NCI-H1930 (cell line): ENCODE measurements at places on chromosomes 6 and 20.

GRCh38 chr6:4885341-4885933, 109.2 kb downstream of the CDYL start:
- DNase-seq, result no peak

DNA sequence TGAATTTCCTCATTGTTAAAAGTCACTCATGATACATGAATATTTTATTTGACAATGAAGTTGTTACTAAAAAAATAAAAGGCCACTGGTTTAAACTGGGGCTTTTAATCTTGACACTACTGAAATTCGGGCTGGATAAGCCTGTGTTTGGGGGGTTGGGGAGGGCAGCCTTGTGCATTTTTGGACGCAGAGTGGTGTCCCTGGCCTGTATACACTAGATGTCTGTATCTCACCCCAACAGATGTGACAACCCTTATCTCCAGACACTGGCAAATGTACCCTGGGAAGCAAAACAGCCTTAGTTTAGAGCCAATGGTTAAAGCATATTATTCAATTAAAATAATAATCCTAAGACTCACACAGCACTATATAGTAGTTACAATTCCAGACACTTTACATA, 24.8 kb downstream of the MAN1A1 start:
- no peak for DNase-seq

GRCh38 chr6:684831-685636, 7.9 kb downstream of the EXOC2 start:
- no peak for DNase-seq

- no peak for DNase-seq
Observed at GRCh38 chr20:41956338-41957074, 338.3 kb upstream of the CHD6 start.

- no peak for DNase-seq
Observed at GRCh38 chr6:43665376-43665775, 20.5 kb downstream of the RSPH9 start.

DNA sequence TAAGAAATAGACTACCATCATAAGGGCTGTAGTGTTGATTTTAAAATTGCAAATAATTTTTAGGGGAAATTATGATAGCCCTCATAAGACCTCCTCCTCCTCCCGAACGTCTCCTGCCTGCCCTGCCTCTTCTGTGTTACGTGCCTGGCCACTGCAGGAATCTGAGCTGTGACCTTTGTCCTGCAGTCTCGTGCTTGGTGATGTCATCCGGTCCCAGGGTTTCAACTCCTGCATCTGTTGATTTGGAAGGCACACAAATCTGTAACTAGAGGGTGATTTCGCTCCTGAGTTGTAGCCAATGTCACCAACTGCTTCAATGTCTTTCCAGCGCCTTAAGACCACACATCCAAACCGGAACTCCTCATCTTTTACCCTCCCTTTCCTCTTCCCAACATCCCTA, 163.2 kb downstream of the AIG1 start:
- DNase-seq, result no peak

GRCh38 chr6:56400273-56400672, 152.9 kb upstream of the COL21A1 start:
- no peak for DNase-seq

GRCh38 chr6:73671911-73672685, 18.3 kb upstream of the SLC17A5 start:
- DNase-seq, result no peak

DNA sequence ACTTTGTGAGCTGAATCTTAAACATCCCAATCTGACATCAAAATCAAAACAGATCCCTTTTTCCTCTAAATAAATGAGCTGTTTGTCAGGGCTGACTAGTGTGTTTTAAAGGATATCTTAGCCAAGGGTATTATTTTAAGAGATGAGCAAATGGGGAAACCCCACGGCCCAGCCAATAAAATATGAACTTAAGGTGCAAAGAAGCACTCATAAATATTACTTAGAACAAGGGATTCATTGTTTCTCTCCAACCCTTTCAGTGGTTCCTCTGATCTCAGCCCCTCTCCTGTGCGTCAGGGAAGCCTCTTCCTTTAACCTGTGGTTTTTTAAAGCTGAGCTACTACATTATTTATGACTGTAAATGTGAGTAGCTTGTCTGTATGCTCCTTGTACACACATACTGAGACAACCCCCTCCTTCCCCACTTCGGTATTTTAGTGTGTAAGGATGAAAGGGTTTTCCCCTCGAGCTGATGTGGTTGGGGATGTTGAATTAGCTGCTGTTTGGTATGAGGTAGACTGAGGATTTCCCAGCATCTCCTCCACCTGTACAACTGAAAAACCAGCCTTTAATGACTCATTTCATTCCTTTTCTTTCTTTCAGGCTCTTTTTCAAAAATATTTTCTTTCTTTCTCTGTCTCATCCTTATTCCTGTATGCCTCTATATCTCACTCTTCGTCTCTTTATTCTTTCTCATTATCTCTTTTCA, 6.5 kb downstream of the BMP5 start:
- no peak for DNase-seq

DNA sequence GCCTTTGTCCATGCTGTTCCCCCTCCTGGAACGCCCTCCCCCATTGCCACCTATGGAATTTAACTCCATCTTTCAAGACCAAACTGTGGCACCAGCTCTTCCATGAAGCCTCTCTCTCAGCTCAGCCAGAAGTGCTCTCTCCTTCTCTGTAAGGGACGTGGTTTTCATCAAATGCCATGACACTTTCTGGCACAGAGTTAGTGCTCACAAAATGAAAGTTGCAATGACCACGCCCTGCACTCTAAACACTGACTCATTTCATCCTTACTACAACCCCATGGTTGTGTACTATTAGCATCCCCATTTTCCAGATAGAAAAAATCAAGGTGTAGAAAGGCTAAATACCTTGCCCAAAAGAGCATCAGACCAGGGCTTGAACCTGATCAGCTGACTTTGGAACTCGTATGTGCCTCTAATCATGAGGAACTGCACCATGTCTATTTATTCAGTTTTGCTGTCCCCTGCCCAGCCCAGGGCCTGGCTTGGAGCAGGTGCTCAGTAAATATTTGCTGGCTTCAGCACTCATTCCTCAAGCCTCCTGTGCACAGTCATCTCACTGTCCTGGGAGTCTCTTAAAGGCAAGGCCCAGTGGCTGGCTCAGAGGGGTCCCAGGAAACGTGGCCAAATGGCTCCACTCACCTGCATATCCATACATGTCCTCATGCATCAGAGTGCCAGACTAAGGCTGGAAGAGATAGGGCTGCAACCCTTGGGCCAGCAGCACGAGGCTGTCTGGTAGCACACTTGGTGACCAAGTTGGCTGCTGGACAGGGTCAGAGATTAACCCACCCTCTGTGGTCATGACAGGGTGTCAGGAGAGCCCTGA, 77.9 kb downstream of the MRPL14 start:
- no peak for DNase-seq

GRCh38 chr6:3769610-3770009, 18.1 kb upstream of the PXDC1 start:
- no peak for DNase-seq

DNA sequence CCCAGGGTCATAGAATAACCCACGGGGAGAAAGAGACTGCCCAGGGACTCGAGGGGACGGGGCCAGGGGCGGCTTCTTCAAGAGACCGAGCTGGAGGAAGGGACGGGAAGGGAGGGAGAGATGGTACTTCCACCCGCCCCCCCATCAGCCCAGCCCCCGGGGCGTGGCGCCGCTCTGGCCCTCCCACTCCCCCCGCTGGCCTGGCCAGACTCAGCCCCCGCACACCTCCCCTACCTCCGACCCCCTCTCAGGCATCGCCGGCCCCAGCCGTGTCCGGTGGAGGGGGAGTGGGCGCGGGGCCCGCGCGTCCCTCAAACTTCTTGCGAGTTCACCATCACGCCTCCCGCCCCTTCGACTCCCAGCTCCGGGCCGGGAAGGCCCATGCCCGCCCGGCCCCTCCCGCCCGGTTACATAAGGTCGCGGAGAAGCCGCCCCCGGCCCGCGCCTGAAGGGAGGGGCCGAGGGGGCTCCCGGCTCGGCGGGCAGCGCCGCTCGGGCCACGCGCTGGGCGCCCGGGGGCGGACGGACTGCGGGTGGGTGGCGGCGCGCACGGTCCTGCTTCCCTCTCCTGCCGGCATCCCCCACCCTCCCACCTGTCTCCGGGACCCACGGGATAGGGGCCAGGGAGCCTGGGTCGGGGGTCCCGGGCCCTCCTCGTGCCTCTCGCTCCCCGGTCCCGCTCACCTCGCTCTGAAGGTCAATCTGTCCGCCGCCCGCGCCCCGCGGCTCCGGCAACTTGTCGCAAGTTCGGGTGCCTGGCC, 562 bp downstream of the TFEB start:
- no peak for DNase-seq

- no peak for DNase-seq
Observed at GRCh38 chr6:49151957-49152356, 311.1 kb downstream of the MMUT start.

GRCh38 chr6:106173124-106173879, 87.2 kb downstream of the PRDM1 start:
- DNase-seq, result no peak

DNA sequence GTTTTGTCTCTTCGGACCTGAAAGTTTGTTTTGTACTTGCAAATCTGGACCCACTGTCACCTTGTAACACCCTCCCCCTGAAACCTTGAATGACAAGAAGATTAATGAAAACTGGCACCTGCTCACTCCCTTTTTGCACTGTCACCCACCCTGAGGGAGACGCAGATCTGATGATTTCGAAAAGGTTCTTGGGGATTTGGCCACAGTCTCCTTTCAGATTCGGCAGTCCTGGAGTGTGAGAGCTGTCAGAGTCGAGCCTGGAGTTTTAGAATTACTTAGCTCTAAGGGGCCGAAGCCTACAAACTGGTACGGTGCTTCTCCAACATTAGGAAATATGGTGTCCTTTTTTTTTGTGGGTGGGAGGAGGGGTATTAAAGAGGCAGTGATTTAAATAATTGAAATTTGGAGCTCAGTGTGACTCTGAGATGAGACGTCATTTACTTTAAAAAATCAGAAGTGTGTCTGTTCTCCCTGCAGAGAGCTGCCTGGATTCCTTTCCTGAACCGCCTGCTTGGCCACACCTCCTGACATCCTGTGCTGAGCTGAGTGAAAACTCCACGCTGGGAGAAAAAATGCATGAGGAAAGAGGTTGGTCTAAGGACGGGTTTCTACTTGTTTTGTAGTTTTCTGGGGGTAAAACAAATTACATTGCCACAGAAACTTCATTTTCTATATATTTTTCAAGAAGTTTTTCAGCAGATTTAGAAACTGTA, 447.0 kb upstream of the CDH4 start:
- no peak for DNase-seq

DNA sequence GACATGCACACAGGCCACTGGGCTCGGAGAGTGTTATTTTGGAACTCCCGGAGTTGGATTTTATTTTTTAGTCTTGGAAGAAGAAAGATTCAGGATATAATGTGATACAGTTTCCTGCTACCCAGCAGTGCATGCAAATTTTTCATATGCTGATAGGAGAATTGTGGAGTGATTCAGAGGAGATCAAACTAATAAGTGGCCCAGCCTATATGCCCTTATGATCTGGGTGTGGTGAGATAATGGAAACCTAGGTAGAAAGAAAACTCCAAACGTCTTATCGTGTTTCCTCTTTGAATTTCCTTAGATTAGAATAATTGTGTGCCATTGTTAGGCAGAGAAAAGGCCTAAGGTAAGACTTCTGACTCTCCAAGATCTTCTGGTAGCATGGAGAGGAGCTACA, 401.2 kb upstream of the BTBD3 start:
- no peak for DNase-seq
